NCI-H1436 treated with DMSO at 0.1 percent for 48 hours (cell line): ENCODE measurements at places on chromosomes 1 and 21.
A peak's percentile ranks its signal among the peaks of the same experiment; 100 is the strongest.

GRCh38 chr21:37615962-37616361 is 249.4 kb downstream of the DYRK1A start:
- DNase-seq: no peak

DNA sequence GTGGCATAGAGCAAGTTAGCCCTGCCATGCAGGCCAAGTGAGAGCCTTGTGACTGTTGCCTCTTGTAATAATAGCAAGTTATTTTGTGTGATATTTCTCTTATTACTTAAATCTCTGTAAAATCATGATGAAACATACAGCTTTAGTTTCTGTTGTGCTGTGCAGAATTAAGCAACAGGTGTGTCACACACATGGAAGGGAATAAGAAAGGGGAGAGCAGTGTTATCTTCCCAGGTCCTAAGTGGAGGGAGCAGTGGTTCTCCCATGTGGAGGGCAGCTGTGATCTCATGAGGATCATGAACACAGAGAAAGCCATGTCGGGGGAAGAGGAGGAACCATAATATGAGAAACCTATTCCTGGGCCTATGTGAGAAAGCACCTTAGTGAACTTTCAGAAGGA is 25.2 kb upstream of the SCYL3 start:
- DNase-seq: no peak

DNA sequence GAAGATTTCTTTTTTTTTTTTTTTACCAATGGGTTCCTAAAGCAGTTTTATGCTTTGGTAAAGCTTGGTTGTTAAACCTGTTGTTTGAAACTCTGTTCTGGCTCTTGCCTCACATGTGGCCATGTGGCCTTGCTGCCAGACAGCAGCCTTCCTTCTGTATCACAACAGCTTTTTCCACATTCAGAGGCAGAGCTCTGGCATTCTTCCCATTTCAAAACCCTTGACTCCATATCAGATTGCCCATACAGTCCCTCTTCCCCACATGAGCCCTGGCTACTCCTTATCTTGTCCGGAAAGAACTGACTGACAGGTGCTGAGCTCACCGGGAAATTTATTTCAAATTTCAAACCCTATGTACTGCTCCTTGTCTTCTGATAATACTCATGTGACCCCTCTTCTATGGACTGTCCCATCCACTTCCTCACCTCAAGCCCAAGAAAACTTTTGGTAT is 38.5 kb upstream of the LAX1 start:
- no peak for DNase-seq

GRCh38 chr1:56355422-56355821 is 223.9 kb downstream of the PLPP3 start:
- no peak for DNase-seq

DNA sequence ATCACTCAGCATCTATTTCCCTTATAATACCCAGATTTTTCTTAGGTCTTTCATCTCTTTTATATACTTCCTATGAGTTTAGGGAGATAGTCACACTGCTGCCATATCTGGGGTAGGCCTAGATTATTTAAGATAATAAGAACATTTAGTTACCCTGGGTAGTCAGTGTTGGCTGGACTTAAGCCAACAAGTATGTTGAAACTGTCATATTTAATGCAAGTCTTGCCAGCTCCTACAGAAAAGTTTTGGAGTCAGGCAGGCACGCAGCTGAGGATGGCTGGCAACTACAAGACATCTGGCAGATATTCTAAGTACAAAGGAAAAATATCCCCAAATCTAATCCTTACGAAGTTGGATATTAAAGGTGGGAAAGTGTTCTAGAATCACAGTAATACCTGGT is 19.2 kb upstream of the DEPDC1 start:
- no peak for DNase-seq

- DNase-seq: no peak
Observed at GRCh38 chr1:201397675-201398074, 1.4 kb downstream of the LAD1 start.

- no peak for DNase-seq
Observed at GRCh38 chr1:179090522-179090921, 8.7 kb downstream of the TOR3A start.

DNA sequence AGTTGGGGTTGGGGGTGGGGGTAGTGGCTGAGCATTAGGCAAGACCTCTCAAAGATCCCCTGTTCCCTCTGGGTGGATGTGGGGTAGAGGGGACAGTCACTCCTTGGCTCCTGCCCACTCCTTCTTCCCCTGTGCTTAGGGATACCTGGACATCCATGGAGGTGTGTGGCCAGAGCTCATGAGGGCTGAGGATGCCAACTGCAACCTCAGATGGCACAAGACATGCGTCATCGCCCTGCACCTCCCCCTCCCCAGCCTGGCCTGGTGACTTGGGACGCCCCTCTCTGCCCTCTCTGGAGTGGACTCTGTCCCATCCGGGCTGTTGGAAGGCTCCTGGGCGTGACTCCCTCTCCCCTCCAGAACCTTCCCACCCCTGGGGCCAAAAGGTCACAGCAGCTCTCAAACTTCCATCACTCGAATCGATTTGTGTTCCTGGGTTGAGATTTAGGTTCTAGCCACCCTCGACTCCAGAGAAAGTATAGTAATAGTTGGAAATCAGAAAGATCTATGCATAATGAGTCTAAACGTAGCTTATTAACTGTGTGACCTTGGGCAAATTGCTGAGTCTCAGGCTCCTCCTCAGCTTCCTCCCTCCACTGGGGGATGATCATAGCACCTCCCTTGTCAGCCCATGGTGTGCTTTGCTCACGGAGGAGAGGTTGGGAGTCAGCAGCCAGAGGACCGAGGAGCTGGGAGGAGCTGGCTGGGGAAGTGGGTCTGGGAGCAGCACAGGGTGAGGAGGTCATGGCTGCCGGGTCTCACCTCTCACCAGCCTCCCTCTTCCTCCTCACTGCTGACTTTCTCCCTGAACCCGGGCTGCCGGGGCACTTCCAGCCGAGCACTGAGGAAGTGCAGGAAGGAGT is 2.2 kb upstream of the PTPN7 start:
- no peak for DNase-seq

GRCh38 chr1:201112926-201113325 is 700 bp upstream of the CACNA1S start:
- DNase-seq: no peak

- no peak for DNase-seq
Observed at GRCh38 chr1:46606255-46606965, 2.3 kb upstream of the MKNK1 start.

GRCh38 chr1:35111106-35111505 is 31.9 kb downstream of the ZMYM1 start:
- no peak for DNase-seq

- peak; percentile 90 for DNase-seq
Observed at GRCh38 chr1:46133181-46133658, 791 bp upstream of the PIK3R3 start.

DNA sequence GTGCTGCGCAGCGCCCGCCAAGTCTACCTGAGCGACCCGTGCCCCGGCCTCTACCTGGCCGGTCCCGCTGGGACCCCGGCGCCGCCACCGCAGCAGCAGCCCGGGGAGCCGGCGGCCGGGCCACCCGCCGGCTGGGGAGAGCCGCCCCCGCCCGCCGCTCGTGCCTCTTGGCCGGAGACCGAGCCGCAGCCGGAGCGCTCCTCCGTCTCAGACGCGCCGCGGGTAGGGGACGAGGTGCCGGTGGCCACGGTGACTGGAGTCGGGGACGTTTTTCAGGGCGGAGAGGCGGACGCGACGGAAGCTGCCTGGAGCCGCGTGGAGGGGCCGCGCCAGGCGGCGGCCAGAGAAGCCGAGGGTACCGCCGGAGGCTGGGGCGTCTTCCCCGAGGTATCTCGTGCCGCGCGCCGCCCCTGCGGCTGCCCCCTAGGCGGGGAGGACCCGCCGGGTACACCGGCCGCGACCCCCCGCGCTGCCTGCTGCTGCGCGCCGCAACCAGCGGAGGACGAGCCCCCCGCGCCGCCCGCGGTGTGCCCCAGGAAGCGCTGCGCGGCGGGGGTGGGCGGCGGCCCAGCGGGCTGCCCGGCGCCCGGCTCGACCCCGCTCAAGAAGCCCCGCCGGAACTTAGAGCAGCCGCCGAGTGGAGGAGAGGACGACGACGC is 646 bp downstream of the IER5 start:
- no peak for DNase-seq
